NCI-H524 (cell line): ENCODE measurements at places on chromosomes 5 and 9.

DNA sequence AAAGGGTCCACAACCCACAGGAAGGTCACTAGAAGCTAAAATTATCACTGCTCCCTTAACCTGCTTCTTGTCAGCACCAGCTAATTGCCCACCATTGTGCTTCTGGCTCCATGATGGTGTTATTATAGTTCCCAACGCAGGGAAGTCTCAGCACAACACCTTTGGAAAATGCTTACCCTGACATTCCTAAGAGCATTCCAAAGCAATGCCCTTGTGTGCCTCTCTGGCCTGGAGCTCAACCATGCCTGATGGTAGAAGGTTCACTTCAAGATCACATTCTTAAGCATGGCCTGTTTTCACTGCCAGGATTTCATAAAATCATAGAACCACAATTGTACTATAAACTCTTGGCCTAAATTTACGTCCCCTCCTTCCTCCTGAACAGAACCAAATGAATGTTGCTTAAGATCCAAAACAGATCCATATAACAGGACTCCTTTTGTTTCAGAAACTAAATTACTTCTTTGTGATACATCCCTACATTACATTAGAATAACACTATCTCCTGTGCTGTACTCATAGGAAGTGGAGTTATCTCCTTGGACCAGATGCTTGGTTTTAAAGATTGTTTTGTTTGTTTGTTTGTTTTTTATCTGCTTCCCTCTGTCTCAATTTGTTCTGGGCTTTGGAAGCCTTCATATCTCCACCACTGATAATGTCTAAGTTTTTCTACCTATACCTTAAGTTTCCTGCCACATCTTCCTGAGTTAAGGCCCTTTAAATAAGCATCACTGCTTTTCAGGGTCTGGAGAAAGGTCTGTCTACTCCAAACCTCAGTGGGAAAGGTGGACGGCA lies 32.1 kb downstream of the ARL15 start:
- DNase-seq = no peak

- no peak for DNase-seq
Measured at GRCh38 chr9:131107760-131108159, 11.4 kb downstream of the AIF1L start.

DNA sequence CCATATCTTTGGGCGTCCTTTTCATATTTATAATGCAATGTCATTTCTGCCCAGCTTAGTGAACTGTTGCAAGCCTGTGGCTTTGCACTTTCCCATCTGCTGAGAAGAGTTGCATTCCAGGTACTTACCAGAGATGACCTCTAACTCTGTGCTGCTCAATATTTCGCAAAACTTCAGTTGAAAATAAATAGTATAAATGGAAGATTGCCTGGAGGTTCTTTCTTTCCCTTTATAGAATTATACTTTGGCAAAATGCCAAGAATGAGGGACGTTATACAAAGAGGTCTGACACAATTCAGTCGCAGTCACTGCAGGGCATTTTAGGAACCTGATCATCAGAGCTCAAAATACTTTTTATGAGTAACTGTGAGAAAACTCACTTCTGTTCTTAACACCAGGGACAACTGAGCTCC lies 18.9 kb upstream of the VLDLR start:
- DNase-seq = no peak

GRCh38 chr5:77083088-77083487 lies 4.0 kb downstream of the ZBED3 start:
- DNase-seq = peak; percentile 28

- no peak for DNase-seq
Measured at GRCh38 chr9:134557331-134557730, 84.3 kb upstream of the COL5A1 start.

DNA sequence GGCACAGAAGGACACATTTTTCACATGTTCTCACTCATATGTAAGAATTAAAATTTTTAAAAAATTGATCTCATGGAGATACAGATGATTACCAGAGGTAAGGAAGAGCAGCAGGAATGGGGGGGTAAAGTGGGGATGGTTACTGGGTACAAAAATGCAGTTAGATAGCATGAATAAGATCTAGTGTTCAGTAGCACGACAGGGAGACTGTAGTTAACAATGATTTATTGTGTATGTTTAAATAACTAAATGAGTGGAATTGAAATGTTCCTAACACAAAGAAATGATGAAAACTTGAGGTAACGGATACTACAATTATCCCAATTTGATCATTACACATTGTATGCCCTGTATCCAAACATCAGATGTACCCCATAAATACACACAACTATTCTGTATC lies 15.2 kb upstream of the TGFBI start:
- DNase-seq = no peak

DNA sequence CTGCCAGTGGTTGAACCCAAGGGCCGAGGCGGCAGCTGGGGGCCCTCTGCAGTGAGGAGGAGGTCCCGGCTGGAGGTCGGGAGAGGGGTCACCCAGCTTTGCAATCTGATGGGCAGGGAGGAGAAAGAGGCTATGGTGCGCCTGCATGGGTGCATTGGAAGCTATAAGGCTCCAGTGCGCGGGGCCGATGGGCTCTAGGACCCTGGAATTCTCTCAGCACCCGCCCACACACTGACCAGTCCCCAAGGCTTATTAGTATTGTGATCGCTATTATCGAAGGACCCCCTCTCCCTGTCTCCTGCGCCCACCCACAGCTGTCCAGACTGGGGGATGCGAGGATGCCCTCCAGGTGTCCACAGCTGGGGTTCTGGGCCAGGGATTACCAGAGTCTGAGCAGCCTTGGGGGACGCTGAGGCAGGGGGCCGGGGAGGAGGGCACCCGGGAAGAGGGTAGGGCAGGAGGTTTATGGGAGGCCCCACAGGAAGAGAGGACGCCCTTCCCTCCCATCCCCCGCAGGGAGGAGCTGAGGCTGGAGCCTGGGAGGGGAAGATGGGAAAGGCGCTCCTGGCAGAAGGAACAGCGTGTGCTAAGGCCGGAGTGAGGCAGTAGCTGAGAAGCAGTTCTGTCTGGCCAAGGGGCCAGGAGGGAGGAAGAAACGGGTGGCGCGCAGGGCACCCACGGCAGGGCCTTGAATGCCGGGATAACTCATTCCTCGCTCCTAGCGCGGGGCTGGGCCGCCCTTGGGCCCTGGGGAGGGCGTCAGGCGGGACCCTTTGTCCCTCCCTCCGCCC lies 24.2 kb downstream of the C9orf50 start:
- DNase-seq = no peak

GRCh38 chr9:128103589-128103962 lies 24.0 kb downstream of the PTGES2 start:
- no peak for DNase-seq

GRCh38 chr9:109872901-109873300 lies 92.9 kb downstream of the PALM2AKAP2 start:
- DNase-seq = no peak

DNA sequence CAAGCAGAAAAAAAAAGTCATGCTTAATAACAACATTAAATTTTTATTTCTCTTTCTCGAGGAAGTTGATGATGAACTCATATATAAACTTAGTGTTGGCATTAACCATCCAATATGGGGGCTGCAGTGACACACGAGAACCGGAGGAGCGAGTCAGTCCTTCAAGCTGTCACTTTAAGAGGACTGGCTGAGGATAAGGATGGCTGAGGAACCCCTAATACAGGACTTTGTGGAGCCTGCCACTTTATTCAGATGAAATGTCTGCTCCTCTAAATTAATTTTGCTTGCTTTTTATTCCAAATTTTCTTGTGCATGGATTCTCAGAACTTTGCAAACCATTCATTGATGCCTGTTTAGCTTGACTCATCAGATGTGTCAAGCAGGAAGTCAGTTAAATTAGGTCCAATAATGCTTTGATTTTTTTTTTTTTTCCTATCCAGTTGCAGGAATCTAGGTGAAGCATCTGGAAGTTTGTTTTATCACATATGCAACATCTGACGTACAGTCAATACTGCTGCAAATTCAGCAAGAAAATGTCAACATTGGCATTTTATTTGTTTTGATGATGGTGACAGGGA lies 144.2 kb upstream of the COL5A1 start:
- no peak for DNase-seq

DNA sequence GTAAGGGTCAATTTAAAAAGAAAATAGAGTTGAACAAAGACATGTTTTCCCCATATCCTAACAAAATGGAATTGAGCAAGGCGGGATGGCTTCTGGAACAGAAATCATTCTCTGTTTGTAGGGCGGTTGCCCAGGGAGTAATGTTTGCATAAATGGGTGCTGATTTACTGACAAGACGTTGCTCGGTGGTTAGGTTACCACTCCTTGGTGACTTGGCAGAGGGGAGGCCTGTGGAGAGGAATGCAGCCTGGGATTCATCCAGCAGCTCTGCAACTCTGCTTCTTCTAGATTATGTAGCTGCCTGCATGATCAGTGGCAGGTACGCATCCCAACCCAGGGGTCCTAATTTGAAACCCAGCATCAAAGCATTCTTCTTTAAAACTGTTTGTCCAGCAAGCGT lies 200.2 kb downstream of the CFAP90 start:
- no peak for DNase-seq

- DNase-seq = no peak
Measured at GRCh38 chr9:123522251-123522650, 166.3 kb downstream of the CRB2 start.

- DNase-seq = no peak
Measured at GRCh38 chr9:21804791-21805190, 2.4 kb downstream of the MTAP start.

DNA sequence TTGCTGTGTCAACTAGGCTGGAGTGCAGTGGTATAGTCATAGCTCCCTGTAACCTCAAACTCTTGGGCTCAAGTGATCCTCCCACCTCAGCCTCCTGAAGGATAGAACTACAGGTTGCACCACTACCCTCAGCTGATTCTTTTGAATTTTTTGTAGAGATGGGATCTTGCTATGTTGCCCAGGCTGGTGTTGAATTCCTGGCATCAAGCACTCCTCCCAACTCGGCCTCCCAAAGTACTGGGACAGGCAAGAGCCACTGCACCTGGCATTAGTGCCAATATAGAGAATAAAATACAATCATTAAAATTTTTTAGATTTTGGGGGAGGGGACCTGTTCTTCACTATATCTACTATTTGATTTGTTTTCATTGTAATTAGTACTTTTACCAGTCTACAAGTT lies 15.4 kb downstream of the PPIP5K2 start:
- no peak for DNase-seq

DNA sequence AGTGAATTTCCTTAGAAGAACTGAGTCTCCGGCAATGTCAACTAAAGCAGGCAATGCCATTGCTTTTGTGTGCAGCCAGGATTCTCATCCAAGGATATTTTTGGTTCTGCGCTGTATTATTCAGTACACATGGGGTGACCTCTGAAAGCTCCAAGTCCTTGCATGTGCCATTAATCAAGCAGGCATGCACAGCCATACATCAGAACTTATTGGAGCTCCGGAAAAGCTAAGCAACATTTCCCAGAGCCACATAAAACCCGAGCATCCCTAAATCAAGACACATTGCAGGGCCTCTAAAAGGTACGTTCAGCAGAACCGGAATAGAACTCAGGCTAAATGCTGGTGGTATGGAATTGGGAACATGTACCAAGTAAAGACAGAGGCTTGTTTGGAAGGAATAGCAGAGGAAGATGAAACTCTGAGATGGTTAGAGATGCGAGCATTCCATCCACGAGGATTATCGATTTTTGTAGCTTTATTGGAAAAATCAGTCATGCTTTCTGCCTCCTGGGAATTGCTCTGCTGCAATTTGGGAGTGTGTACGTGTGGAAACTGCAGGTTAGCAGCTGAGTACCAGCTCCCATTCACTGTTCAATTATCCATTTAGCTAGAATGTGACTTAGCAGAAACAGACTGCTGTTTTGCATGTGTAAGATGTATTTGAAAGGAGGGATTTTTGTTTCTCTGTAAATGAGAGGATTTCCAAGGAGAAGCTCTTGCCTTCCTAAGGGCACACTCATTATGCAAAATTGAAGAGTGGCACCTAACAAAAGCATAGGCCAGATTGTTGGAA lies 143.7 kb upstream of the WWC1 start:
- no peak for DNase-seq

- no peak for DNase-seq
Measured at GRCh38 chr9:34465468-34465867, 6.9 kb downstream of the DNAI1 start.

DNA sequence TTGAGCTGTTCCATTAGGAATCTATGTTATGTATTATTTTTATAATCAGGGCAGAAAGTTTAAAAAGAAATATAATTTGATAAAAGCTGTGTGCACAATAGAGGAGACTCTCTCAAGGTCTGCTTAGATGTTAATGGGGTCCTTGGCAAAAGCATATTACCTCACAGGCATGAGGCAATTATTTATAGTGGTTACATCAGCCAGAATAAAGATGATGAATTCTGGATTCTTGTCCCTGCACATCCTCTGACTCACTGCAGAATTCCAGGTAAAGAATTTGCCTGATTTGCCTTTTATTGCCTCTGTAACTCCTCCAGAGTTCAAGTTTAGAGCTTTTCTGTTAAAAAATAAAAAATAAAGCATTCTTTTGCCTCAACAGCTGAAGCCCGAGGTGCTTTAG lies 253.6 kb downstream of the MAST4 start:
- no peak for DNase-seq

DNA sequence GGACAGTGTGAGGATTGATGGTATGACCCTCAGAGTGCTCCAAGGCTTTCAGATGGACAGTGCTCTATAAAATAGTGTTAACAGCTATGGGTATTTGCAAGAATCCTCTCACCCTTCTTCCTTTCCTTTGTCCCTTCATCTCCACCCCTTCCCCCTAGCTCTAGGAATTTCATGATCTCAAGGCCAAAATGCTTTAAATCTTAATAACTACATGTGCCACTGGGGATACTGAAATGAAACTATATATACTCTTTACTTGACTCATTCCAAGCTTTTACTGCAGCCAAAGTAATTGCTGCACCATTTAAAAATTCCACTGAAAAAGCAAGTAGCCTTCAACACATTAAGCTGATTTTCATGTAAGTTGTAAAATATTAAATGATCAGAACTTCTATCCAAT lies 361.6 kb upstream of the SLC30A5 start:
- no peak for DNase-seq

- no peak for DNase-seq
Measured at GRCh38 chr5:16702964-16703363, 86.2 kb upstream of the RETREG1 start.

GRCh38 chr5:14660833-14661232 lies 3.7 kb upstream of the OTULIN start:
- DNase-seq = no peak

DNA sequence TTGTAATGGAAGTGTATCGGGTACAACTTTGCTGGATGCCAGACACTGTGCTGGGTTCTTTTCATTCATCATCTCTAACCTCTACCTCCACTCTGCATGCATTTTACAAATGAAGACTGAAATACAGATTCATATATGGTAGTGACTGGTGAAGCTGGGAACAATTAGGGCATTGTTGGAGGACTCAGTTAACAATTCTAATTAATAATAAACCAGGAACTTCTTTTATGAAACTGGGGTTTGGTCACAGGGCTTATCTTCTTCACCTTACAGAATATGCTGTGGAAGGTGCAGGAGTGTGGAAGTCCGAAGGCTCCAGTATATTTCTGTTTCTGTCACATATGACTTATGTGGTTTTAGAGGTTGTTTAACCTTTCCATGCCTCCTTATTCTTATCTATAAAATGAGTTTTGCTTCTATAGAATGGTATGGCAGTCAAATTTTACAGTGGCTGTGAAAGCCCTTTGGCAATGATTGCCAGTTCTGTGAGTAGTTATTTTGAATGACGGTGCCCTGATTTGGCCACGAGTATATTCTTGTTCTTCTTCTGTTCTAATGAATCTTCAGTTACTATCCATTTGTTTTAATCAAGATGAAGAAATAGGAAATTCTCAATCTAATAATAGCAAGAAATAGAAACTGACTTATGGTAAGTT lies 284.7 kb downstream of the GABRB2 start:
- DNase-seq = no peak

GRCh38 chr9:122498883-122499288 lies 11.7 kb upstream of the OR1J2 start:
- peak; percentile 87 for DNase-seq
